ENCODE measurements at places on chromosomes 11 and 22.

GRCh38 chr11:62892077-62892922 is 11.6 kb downstream of the SLC3A2 start:
- DNase-seq: no peak

DNA sequence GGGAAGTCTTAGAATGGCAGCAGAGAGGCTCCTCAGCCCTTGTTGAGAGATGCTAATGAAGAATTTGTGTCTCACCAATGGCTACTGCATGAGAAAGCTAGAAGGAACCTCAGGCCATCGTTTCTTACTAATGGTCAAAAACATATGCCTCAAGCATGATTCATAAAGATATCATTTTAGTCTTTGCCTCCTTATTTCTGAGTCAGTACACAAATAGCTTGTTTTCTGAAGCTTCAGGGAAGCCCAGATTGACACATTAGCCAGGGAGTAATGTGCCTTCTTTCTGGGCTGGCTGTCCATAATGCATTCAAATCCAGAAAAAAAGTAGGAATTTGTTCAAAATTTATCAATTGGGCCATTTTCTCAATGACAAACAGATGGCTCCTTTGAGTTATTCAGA is 169.4 kb upstream of the ZBED5 start:
- no peak for DNase-seq

GRCh38 chr22:38213319-38213989 is 11.7 kb downstream of the MAFF start:
- no peak for DNase-seq

DNA sequence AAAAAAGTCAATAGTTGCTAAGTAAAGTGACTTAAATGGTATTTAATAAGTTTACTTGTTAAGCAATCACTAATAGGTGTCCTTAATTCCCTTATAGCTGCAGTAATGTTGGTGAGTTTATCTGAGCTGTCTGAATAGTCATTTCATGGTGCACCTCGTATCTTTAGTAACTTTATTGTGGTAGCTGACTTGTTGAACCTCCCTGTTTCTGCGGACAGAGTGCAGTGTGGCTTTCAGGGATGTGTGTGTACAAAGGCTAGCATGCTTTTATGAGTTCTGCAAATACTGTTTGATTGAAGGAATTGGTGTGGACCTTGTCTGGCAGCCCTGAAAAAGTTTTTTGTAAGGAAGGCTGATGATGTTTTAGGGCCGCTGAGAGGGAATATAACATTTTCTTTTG is 2.6 kb downstream of the ZNRF3 start:
- no peak for DNase-seq

DNA sequence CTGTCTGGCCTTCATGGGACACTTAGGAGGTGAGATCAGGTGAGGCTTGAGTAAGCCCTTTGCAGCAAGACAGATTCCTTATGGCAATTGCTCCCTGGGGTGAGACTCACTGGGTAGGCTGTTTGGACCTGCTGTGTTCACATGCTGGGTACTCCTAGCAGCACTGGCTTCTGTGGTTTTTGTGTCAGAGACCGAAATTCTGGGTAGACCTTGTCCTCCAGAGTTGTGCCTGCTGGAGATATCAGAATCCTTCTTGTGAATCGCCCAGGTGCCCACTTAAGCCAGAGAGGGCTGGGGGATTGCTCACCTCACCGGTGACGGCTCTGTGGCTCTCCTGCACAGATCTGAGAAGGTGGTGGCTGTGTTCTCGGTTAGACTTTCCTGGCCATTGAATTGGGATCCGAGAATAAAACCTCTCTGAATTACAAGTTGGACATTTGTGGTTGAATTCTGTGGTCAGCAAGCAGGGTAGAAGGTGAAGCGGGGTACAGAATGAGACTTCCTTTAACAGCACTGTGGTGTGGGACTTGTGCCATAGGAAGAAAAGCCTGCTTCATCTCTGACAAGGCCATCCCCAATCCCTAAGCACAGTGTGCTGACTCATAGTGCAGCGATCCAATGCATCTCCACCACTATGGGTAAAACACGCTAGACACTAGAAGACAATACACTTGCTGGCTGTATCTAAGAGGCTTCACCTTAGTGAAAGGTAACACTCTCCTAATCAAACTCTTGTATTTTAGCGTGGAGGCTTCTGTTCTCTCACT is 52.5 kb upstream of the TTC12 start:
- DNase-seq: no peak

DNA sequence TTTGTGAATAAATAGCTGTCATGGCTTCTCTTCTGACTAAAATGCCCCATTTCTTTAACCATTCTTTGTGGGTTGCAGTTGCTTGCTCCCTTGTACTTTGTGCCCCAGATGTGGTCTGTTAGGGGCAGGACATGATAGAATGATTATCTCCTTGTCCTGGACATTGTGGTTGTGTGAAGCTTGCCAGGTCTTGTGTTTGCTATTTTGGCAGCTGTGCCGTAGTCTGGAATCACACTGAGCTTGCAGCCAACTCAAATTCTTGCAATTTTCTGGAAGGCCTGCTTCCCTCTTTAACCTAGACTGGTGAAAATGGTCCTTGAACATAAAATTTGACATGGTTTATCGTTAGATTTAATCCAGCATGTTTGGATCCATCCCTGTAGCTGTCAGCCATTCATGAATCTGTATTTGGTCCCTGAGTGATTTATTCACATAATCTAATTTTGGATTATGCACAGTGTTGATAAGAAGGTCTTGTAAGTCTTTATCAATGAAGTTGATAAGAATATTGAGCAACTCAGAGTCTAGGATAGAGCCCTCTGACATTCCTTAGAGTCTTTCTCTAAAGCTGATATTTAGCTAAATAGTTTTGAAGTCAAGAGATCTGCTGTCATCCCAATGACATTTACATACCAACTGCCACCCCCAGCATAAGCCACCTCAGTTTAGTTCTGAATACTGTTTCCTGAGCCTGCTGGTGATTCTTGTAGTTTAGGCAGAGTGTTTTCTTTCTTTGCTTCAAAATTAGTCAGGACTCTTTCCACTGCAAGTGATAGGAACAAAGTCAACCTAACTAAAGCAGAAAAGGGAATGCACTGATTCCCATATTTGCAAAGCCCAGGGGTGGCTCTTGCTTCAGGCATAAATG is 9.8 kb downstream of the SPON1 start:
- no peak for DNase-seq

DNA sequence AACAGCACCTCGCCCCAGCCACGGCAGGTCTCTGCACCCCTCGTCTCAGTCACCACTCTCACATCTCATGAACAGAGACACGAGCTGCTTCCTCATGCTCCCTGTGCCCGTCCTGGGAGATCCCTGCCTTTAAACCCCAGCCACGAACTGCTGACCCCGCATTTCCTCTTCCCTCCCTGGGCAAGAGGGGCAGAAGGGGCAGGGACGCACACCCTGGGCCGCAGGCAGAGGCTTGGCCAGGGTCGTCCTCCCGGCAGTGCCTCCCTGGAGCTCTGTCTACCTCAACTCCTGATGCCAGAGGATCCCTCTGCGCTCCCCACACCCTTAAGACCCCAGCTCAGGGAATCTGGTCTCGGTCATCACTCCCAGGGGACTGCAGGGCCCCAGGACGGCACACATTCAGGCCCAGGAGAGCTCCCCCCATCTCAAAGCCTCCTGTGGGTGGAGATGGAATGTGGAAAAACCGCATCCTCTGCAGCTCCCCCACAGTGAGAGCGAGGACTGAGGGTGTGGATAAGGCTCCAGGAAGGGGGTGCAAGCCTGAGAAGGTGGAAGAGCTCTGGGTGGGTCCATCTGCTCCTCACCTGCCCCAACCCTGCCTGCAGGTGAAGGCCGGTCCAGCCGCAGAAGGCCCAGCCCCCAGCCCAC is 1.2 kb downstream of the BID start:
- no peak for DNase-seq

DNA sequence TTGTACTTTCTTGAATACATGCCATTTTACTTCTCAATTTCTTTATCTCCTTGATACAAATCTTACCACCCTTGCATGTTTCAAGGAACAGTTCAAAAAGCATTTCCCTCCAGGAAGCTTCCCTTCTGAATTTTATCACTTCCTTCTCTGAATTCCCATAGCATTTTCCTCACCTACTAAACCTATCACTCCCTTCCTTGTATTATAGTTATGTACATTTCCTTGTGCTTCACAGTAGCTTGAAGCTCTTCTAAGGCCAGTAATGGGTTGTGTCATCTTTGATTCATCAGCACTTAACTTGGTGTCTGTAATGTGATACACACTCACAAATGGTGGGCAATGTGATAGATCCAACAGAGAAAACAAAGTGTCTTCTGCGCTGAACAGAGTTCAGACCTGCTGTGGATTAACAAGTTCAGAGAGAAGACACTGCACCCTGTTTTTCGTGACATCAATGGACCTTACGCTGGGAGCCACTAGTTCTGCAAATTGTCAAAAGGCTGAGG is 127.5 kb downstream of the CCDC81 start:
- no peak for DNase-seq

DNA sequence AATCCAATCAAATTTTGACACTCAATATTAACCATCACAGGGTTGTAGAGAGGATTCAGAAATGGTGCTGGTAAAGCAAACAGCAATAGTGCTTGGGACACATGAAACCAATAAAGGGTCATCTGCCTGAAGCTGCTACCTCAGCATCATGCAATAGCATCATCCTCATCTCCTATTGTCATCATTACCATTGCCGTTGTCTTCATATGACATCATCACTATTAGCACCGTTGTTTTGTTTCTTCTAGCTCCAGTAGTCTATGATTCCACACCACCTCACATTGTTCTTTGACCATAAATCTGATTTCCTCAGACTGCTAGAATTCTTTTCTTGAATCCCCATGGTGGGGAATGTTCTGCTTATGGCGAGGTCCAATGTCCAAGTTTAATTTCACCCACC is 52.8 kb upstream of the GRK3 start:
- no peak for DNase-seq

GRCh38 chr22:25354456-25354855 is 135.0 kb downstream of the CRYBB2 start:
- no peak for DNase-seq

DNA sequence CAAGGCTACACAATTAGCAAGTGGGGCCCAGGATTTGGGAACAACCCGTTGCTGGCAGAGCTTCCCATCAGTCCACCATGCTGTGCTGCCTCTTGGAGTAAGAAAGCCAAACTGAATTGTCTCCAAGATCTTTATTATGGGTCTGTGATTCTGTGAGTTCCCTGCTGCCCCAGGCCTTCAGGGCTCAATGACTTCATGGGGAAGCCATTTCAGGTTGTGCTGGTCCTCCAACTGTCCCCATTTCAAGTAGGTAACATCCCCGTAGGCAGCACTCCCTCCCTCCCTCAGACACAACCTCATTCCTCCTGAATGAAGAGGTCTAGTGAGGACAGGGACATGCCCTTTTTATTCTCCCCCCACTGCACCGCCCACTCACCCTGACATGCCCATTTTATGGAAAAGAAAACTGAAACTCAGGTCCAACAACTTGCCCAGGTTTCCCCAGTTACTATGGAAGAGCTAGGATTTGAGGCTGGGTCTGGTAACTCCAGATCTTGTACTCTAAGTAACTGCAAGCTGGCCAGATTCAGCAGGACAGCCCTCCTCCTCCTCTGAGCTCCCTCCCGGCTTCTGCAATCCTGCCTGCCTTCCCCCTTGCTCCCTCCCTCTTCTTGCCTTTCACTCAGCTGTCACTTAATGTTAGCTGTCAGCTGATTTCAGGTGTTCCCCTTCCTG is 8.2 kb upstream of the YWHAH start:
- no peak for DNase-seq

GRCh38 chr11:64292460-64293254 is 1.6 kb downstream of the KCNK4 start:
- no peak for DNase-seq

GRCh38 chr22:19040391-19040861 is 81.8 kb downstream of the DGCR2 start:
- no peak for DNase-seq

- no peak for DNase-seq
These were observed 25.5 kb upstream of the TXNRD2 start for GRCh38 chr22:19966908-19967750.

DNA sequence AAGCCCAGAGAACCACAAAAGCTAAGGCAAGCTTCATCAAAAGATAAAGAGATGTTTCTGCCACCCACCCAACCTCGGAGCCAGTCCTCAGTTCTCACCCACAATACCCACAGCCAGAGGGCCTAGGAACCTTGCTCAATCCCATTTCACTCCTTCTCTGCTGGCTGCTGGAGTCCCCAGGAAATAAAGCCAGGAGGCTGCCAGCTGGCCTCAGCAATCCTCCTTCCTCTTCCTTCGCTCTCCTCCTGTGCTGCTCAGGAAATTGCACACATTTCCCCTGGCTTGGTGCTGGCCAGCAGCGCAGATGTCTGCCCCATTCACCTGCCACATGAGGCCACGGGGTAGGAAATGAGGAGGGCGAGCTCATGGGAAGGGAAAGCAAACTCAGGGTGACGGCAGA is 91.8 kb upstream of the LDLRAD3 start:
- no peak for DNase-seq

DNA sequence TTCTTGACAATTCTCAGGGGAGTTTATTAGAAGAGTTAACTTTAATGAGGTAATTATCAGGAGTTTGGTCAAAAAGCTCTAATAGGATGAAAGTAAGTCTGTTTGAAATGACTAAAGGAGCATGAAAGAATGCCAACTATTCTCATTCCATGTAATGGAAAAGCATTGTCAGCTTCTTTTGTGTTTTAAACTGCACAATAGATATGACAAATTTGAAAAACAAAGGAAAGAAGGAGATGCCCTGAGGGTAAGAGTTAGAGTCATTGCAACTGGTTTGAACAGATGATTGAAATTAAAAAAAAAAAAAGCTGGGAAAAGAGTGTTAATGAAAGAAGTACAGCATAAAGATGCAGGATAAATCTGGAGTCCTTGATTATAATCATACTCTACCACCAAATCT is 296.8 kb upstream of the FOLH1 start:
- DNase-seq: no peak

DNA sequence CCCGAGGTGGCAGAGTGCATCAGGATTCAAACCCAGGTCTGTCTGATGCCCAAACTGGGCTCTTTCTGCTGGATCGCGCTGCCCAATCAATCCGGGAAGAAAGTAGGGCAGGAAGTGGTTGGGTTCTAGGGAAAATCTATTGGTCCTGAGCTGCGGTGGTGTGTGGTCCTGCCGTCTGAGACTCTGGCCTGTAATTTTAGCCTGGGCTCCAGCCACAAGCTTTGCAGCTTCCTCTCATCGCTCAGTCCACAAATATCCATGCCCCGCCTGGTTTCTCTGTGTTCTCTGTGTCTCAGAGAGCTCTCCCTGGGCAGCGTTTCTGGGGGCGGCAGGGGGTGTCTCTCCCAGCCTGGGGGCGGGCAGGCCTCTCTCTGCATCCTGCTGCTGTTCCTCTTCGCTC is 18.7 kb downstream of the CACNG2 start:
- no peak for DNase-seq

GRCh38 chr22:34804604-34805003 is 261.4 kb upstream of the ISX start:
- DNase-seq: no peak

- DNase-seq: no peak
These were observed 19.9 kb downstream of the OR8G5 start for GRCh38 chr11:124276081-124276480.

- no peak for DNase-seq
These were observed 37.0 kb upstream of the GNAZ start for GRCh38 chr22:23033116-23033905.

GRCh38 chr11:132058211-132058772 is 687.9 kb downstream of the NTM start:
- no peak for DNase-seq

- no peak for DNase-seq
These were observed 124.3 kb upstream of the TTC12 start for GRCh38 chr11:113189909-113190667.

Measured in stimulated activated CD4-positive, alpha-beta T cell treated with anti-CD3 and anti-CD28 coated beads, Interleukin-1b, Interleukin-23, amount 100 ng/mL, for 1 hour (primary cell).